ENCODE measurements at places on chromosomes 5 and 9.

- no peak for DNase-seq
These were observed 414.2 kb downstream of the TAF11L14 start for GRCh38 chr5:18048449-18048848.

DNA sequence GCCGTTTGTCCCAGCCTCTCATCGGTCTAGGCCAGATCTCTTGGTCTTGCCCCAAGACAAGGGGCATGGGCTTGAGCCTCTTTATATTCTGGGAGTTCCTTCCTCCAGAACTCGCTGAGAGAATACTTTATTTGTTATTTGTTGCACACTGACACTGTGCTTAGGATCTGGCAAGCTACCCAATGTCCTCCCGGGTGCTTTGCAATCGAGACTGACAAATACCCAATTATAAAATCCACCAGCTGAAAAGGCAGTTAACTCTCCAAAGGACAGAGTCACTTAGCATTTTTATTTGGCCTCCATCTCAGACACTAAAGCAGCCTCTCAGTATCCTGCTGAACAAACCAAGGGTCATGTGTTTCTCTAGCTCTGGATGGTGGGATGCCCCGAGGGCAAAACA is 500.2 kb upstream of the DAP start:
- DNase-seq, result no peak

- no peak for DNase-seq
These were observed 114.5 kb downstream of the RPS23 start for GRCh38 chr5:82163452-82164175.

- no peak for DNase-seq
These were observed 52.0 kb upstream of the SLC25A51 start for GRCh38 chr9:37955781-37956422.

GRCh38 chr5:177399997-177400868 is at the start of gene PFN3:
Gene PFN3, minus strand, starts transcription at chr5:177400661. Its CDS starts 85 bp downstream, at chr5:177400576.
- no peak for DNase-seq

All from suppressor macrophage (primary cell).